ENCODE measurements at places on chromosomes 1 and 21. TPM values are rescaled to one million over a fixed set of nuclear protein-coding genes. Genes with fewer than 3 reads are reported as not detected.

RGS8 gene
- not detected for total RNA-seq

DNA sequence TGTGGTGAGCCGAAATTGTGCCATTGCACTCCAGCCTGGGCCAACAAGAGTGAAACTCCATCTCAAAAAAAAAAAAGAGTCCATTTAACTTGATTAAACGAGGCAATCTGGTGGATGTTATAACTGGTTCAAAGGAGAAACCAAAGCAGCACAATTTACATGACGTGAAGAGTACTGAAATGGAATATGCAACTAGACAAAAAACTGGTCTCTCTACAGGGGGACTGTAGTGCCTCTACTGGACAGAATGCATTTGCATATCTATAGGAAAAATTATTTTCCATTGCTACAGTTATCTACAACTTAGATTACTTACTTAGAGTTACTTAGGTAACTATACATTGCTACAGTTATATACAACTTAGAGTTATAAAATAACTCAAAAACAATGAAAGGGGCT lies 2.7 kb upstream of the CAPN2 start:
- no peak for DNase-seq

GRCh38 chr1:2547210-2548067 lies 8.7 kb upstream of the TNFRSF14 start:
- DNase-seq, result no peak

DNA sequence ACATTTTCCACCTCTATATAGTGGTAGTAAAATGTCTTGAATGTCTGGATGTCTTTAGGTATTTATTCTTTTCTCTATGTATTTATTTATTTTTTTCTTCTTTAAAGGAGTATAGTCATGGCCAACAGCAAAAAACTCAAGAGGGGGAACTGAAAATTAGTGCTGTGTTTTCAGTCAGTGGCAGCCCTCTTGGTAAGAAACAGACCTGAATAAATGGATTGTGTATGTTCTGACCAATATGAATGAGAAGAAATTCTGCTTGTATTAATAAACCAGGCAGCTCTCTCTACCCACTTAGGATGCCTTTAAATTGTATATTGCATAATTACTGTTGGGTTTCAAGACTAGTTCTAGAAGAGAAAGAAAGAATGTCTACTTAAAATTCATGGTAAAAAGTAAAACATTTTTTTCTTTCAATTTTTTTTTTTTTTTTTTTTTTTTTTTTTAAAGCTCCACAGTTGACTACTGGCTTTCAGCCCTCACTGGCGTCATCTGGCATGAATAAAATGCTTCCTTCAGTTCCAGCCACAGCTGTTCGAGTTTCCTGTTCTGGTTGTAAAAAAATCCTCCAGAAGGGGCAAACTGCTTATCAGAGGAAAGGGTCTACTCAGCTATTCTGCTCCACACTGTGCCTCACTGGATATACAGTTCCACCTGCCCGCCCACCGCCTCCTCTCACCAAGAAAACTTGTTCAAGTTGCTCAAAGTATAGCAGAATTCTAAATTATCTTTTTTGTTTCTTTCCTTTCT lies 101.6 kb downstream of the ZMYM4 start:
- no peak for DNase-seq

DNA sequence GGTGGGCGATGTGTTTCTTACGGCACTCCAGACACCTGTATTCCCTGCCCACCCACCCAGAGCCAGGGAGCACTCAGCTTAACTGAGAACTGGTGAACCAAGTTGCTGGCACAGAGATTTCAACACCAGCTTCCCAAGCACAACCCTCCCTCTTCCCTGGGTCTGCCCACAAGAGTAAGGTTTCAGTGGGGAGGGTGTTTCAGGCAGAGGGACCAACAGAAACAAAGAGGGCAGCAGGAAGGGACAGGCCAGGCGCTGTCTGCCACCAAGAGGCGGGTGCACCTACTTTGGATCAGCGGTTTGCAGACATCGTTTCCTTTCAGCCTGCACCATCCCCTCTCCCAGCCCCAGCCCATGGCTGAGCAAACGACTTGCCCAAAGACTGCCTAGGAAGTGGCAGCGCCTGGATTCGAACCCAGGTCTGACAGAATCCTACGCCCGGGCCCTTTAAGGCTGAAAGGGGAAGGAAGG lies 21.9 kb upstream of the ALDH4A1 start:
- no peak for DNase-seq

GRCh38 chr1:152111515-152111968 lies 3.7 kb downstream of the TCHH start:
- DNase-seq, result peak; percentile 37

SAMD11 gene
- total RNA-seq, result 0.63 TPM

GRCh38 chr1:25011275-25011674 lies 81.2 kb upstream of the RUNX3 start:
- no peak for DNase-seq

Measured in Caco-2 (cell line).